ENCODE measurements at places on chromosomes 3 and 15.
A peak's percentile ranks its signal among the peaks of the same experiment; 100 is the strongest.

GRCh38 chr3:38646630-38647029, 2.9 kb downstream of the SCN5A start:
- DNase-seq: no peak

- DNase-seq: no peak
Observed at GRCh38 chr3:180782195-180782984, 103.1 kb upstream of the CCDC39 start.

- no peak for DNase-seq
Observed at GRCh38 chr3:120113128-120114116, 19.2 kb upstream of the GSK3B start.

GRCh38 chr15:71448688-71449114, 333.4 kb downstream of the THSD4 start:
- DNase-seq: no peak

DNA sequence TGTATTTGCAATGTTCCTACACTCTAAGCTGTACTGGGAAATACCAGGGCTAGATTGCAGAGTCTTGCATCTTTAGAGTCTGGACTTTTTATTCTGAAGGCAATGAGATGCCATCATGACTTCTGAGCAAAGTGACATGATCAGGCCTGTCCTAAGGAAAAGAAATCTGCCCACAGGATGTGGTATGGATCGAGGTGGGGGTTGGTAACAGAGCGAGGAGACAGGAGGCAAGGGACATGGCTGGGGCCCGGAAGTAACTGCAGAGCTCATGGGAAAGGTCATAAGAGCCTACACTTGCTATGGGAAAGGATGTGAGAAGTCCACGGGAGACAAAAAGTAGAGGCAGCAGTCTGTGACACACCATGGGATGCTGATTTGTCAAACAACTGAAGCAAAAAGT, 121.5 kb downstream of the OXNAD1 start:
- DNase-seq: no peak

- no peak for DNase-seq
Observed at GRCh38 chr3:57043518-57043917, 16.9 kb upstream of the SPATA12 start.

GRCh38 chr3:158337110-158337509, 227.2 kb downstream of the RSRC1 start:
- no peak for DNase-seq

DNA sequence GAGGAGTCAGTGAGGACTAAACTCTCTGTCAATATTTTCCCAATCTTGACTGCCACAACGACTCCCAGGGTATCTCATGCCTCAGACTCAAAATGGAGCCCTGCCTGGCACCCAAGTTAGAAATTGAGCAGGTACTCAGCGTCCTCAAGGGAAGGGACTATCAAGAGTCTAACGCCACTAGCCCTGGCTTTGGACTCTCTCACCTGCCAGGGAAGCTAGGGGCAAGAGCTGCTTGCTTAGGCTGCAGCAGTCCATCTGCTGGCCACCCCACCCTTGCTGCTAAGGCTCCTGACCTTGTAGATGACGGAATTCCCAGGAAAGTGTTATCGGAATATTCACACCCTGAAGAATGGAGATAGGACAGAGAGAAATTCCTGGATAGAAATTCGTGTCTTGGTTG, 33.0 kb downstream of the ZIC4 start:
- no peak for DNase-seq

DNA sequence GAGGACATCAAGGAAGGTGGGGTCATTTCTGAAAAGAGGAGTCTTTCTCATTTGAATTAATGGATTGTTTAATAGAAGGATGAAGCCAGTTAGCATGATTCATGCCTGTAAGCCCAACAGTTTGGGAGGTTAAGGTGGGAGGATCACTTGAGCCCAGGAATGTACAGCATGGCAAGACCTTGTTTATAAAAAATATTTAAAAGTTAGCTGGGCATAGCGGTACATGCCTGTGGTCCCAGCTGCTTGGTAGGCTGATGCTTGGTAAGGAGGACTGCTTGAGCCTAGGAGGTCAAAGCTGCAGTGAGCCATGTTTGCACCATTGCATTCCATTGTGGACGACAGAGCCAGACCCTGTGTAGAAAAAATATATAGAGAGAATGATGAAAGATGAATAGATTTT, 165.5 kb downstream of the ALCAM start:
- DNase-seq: no peak

- DNase-seq: no peak
Observed at GRCh38 chr3:53581671-53582070, 87.3 kb downstream of the CACNA1D start.

- no peak for DNase-seq
Observed at GRCh38 chr15:57282686-57283085, 93.6 kb upstream of the CGNL1 start.

- DNase-seq: no peak
Observed at GRCh38 chr15:73902121-73903020, 23.9 kb upstream of the LOXL1 start.

DNA sequence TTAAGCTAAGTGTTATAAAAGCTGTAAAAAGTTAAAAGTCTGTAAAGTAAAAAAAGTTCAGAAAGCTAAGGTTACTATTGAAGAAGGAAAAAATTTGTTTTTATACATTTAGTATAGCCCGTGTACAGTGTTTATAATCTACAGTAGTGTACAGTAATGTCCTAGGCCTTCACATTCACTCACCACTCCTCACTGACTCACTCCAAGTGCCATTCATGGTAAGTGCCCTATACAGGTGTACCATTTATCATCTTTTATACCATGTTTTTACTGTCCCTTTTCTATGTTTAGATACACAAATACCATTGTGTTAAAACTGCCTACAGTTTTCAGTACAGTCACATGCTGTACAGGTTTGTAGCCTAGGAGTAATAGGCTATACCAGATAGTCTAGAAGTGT, 8.8 kb downstream of the CCDC71 start:
- DNase-seq: no peak

DNA sequence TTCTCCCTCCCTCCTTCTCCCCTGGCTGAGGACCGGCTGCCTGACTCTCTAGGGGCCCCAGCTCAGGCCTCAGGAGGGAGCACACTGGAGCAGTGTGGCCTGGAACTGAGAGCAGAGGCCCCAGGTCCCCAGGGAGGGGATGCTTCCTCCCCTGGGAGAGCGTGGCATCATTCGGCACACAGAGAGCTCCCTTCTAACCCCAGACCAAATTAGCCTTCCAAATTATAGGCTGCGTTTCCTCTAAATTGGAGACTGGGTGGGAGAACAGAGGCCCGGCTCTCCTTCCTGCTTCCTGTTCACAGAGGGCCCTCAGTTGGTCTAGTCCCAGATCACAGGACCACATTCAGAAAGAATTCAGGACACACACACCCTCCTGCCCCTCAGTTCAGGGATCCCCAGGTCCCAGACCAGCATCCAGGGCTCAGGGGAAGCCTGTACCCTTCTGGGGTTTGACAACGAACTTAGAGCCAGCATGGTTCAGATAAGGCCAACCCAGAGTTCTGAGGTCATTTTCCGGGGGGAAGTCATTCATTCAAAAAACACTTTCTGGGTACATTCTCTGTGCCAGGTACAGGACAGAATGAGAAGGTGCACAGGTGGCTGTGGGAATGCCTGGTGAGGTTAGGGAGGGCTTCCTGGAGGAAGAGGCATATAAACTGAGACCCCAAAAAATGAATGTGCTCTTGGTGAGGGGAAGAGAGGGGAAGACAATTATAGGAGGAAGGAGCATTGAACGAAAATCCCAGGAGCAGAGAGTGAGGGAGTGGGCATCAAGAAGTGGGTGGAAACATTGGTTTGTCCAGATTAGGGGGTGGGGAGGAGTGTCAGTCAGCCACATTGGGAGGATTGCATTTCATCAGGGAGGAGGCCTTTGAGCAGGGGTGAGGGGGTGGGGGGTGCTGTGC, 28.4 kb upstream of the RPL29 start:
- DNase-seq: peak; percentile 62

DNA sequence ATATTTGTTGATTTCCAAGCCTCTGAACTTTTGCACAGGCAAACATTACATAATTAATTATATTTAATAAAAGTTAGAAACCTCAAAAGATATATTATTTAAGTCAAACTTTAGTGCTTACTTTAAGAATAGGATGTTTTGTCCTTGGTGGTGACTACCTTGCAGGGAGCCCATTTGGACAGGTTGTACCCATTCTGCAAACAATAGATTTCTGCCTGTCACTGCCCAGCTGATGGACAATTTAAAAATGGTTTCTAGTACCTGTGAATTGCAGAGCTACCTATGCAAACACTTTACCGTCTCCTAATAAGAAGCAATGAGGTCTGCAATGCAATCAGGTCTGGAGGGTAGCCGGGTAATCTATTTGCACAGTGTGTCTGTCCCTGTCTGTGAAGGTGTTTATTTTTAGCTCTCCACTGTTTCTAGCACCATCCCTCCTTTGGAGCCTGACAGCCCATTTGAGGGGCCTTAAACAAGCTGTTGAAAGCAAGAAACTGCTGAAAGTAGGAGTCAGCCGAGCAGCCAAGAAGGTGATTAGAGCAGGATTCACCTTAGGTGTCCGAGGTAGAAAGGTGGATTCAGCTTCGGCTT, 556.2 kb upstream of the CFAP20DC start:
- DNase-seq: no peak

DNA sequence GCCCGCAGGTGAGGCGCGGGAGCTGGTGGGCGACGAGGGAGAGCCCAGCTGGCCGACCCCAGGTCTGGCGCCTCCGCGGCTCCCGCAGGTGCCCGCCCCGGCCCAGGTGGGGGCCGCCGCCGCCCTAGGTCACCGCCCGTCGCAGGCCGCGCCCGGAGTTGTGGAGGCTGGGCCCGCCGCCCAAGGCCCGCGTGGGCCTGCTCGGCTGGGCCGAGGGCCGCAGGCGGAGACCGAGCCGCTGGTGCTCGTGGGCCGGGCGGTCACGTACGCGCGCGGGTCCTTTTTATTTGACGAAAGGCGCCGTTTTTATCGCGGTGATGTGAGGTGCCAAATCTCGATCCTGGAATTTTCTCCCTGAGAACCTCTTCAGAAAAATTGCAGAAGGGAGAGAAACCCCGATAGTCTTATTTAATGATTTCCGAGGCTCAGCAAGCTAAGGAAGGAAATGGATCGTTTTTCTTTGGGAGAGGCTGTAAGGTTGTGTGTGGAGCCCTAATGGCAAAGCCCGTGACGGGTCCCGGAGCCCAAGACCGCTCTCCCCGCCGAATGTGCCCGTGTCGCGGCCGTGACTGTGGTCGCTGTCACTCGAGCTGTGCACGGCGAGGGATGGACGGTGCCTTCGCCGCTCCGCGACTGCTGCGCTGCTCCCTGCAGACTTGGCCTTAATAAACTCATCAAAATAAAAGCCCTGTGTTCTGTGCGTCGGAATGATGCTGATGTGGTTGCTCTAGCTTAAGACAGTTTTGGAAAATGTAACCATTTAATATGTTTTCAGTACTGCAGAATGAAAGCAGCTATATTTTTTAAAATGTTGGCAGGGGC, 612 bp downstream of the APPL1 start:
- DNase-seq: peak; percentile 43

DNA sequence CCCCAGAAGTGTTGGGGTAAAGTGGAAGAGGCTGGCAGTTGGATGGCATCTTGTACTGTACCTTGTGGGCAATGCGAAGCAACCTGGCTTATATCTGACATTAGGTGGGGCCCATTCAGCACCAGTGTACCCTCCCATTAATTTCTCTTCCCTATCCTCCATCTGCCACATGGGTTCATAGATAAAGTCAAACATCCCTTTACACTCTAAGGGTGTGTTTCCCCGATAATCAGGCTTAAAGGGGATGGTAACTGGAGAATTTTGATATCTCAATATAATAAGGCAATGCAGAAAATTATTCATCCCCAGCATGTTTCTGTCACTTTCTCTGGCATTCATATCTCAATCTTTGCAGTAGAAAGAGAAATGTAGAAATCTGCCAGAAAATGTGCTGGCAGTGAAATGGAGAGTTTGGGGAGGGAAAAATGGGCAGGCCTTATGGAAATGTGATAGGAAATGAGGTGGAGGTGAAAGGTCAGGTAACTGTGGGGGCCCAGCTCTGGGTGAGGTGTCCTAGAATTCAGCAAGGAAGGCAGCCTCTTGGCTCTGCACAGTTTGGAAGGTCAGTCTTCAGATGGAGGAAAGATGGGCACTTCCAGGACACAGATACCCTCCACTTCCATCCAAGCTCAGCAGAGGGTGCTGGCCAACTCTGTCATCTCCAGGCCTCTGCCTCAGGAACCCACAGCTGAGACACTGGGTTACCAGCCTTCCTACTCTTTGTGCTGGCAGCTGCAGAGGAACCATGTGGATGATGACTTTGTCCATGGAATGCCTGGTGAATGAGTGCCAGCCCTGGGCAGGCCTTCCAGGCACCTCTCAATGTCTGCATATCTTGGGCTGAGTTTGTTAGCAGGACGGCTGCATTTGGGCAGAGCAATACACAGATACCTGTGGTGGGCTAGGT, 325.9 kb upstream of the CTDSPL start:
- no peak for DNase-seq

DNA sequence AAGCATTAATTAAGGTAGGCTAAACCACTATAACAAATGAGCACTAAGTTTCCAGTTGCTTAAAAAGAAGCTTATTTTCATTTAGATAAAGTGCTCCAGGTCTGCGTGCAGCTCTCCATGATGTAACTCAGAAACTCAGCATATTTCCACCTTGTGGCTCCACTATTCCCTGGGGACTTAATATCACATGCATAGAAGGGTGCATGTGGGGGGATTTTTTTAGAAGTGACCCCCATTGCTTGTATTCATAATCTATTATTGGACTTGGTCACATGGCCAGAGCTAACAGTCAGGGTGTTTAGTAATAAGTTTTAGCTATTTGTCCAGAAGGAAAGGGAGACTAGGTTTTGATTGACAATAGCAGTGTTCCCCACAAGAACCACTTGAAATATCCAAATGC, 86.8 kb downstream of the TMCO5A start:
- no peak for DNase-seq

- no peak for DNase-seq
Observed at GRCh38 chr3:156834962-156835535, 8.9 kb downstream of the LEKR1 start.

DNA sequence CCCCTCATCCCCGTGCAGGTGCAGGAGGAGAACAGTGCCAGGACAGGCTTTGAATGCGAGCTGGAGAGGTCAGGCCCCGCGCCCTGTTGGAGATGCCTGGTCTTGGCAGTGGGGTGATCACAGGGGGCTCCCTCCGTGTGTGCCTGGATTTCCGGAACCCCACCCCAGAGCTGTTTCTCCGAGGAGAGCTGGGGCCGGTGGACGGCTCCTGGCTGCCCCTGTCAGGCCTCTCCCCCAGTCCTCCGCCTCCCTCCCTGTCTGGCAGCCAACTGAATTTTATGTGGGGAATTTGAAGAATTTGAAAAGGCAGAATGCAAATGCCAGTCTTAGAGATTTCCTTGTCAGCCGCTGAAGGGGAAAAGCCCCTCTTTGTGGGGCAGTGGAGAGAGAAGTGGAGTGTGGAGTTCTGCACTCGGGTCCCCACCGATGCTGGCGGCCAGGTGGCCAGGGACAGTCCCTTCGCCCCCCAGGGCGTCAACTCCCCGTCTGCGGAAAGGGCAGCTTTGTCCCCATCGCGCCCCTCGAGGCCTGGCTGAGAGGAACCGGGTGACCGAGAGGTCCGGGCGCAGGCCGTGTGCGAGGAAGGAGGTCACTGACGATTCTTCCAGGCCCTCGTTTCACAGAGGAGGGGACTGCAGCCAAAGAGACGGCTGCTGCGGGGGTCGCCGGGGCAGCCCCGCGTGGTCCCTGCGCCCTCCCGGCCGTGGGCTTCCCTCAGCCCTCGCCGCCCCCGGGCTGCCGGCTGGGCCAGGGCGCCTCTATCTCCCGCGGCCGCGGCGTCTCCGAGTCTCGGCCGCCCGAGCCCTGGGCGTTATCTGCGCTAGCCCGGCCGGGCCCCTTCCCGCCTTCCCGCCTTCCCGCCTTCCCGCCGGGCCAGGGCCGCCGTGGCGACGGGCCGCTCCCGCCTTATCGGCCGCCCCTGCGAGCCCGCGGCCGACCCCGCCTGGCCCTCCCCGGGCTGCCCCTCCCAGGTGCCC, 56.0 kb upstream of the LCTL start:
- no peak for DNase-seq

All from GM12892 (cell line).